ENCODE measurements at places on chromosomes 5 and 9.

DNA sequence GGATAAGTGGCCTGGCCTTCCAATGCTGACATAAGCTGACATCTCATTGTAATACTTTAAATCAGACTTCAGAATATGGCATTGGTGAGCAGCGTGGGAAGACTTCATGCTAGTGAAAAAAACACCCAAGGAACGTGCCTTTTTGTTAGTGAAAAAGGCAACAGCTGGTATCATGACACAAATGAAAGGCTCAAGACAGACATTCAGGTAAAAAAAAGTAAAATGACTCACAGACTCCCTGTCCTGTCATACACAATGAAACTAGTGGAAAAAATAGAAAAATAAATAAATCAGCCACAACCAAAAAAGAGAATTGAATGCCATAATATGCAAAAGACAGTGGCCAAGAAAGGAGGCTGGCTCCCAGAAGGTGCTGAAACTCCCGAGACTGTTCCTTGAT is 24.4 kb upstream of the PPP1R2B start:
- DNase-seq: no peak

DNA sequence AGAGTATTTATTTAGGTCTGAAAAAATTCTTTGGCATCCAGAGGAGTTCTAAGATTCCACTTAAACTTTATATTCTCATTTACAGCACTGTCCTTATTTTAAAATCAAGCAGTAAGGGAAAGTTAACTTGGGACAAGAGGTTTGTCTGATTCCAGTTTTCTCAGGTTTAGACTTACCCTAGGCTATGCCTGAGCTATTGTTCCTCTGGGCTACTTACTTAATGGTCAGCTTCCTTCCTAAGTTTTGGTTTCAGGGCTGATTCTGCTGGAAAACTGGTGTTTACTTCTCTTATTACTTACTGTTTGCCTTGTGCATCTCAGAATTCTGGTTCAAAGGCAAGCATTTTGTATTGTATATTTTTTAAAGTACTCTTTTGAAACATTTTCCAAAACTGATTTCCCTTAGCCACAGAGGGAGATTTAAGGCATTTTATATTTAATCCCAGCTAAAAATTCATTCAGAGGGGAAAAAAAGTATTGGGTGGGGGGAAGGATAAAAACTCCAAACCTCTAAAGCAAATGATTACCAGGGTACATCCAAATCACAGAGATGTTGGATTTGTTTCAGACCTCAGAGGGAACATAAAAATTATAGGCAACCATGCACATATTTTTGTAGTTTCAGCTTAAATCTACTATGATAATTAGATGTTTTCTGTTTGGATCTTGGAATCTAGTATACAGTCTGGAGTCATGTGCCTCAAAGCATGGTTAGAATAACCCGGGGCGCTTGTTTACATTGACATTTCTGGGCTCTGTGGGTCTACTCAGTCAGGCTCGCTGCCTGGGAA is 290.0 kb downstream of the ARHGAP26 start:
- no peak for DNase-seq

DNA sequence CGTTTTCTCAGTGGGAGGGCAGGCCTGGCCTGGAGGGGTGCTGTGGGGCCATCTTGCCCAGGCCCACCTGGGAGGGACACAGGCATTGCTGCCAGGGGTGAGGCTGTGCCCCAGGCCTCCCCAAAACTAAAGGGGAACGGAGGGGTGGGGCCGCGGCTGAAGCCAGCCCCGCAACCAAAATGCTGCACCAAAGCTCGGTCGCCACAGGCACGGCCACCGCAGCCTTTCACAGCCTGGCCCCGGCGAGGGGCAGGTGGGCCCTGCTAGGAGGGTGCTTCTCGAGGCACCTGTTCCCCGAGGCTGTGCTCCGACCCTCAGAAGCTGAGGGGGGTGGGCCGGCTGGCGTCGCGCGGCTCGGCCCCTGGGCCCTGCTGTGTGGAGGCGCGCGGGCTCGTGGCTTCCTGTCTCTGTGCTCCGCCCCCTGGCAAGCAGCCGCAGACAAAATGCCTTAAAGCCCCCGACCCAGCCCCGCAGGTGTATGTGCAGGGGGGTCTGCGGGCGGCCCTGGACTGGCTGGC is 57.6 kb downstream of the JAK2 start:
- DNase-seq: no peak

GRCh38 chr9:111926421-111926875 is 29.8 kb downstream of the UGCG start:
- DNase-seq: no peak

GRCh38 chr9:128999581-129000206 is 28.4 kb downstream of the SH3GLB2 start:
- no peak for DNase-seq

- peak; percentile 56 for DNase-seq
Observed at GRCh38 chr5:157497875-157498611, 38.0 kb downstream of the NIPAL4 start.

DNA sequence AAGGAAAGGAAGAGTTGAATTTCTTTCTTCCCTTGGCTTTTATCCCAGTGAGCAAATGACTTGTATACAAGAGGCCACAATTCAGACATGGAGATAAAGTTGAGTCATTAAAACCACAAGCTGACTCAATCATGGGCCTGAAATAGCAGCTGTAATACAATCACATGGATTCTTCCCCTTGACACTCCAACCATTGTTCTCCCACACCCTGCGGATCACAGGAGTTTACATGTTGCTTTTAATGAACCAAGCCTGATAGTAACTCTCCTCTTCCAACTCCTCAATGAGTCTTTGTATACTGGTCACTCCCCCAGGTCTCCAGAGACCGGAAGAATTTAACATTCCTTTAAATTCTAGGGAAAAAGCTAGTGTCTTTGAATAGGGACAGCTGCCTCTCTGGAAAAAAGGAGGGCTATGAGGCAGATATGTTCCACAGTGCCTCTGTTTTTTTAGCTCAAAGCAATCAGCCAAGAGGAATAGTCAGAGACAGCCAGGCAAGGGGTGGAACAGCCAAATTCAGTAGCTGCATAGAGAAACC is 32.4 kb downstream of the PCDHGC5 start:
- no peak for DNase-seq

- no peak for DNase-seq
Observed at GRCh38 chr5:25295067-25295466, 650.3 kb upstream of the CDH10 start.

DNA sequence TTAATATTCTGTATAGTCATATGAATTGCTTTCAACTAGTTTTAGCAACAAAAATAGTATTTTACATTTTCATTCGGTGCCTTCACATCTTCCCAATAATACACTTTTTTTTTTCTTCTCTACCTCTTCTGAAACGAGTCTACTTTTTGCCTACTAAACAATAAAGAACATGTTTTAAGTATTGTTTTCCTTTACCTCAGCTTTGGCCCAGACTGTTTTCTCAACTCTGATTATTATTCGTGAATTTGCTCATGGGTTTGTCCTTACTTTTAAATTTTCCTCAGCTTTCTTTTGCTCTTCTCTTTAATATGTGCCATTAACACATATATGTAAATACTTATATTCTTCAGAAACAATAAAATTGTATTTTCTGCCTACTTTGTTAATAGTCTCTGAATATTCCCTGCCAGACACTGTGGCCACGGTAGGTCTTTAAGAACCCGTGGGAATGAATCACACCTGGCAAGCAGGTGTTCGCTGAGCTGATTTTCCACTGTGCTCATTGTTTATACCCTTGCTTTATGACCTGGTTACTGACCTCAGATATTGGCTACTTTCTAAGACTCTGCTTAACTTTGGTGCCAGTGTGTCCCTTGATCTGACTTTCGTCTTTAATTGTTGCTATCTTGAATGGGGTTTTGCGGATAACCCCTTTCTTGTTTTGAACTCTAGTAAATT is 49.1 kb downstream of the FAM170A start:
- DNase-seq: peak; percentile 50

DNA sequence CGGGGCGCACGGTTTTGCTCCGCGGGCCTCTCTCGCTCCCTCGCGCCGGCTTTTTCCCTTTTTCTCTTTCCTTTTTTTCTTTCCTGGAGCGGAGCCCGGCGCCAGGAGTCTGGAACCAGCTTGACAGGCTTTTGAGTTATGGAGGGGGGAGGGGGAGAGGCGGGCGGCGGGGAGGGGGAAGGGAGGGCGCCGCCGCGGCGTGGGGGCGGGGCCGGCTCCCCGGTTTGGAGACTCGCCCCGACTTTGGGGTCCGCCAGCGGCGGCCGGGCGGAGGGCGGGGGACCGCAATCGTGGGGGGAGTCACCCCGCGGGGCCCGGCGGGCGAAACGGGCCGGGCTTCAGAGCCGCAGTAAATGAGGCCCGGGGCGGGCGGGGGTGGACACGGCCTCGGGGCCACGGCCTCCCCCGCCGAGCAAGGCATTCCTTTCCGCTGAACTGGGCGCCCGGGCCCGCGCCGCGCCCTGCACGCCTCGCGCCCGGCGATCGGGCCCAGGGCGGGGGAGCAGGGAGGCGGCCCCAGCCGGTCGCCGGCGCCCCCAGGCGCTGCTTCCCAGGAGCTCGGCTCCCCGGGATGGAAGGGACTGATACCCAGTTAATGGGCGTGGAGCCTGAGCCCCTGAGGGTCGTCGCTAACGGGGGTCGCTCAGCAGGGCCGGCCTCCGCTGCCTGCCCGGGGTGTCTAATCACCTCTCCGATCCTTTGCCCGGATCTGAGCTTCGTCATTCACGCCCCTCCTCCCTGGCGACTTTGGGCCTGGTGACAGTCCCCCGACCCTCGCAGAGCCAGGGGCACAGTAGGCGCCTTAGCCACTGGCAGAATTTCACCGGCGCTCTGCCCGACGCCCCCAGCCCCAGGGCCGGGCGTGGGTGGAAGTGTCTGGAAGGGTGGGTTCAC is 138.1 kb downstream of the C9orf50 start:
- DNase-seq: peak; percentile 84

DNA sequence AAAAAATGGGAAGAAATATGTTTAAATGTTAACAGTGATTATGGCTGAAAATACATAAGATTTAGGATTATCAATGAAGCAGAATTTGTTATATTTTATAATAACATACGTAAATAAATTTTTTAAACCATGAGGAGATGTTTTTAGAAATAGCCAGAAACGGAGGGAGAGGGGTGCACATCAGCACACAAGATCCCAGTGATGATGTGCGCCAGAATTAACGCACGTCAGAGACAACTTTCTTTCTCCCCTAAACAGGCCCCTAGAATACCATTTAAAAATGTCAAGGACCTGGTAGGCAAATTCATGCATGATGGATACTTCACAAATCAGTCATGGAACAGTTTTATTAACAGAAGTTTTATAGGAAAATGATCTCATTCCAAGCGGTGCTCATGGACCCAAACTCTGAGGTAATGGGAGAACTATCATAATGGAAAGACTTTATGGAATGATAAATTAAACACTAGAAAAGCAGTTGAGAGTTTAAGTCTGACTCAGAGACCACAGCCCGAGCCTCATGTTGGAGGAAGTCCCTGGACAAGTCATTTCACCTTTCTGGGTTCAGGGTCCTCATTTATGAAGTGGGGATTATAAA is 258.9 kb upstream of the GAS1 start:
- DNase-seq: no peak

GRCh38 chr5:142789206-142789605 is 19.0 kb downstream of the ARHGAP26 start:
- no peak for DNase-seq

- DNase-seq: peak; percentile 81
Observed at GRCh38 chr5:152349683-152350526, 55.2 kb downstream of the NMUR2 start.

DNA sequence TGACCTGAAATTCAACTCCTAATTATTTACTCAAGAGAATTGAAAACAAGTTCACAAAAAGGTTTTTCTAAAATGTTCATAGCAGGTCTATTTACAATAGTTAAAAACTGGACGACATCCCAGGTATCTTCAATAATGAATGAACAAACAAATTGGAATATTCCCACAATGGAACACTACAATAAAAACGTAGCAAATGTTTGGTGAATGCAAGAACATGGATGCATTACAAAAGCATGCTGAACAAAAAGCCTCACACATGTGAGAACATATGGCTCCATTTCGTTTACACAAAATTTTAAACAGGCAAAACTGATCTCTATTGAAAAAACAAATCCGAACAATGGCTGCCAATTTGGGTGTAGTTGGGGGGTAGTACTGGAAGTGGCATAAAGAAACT is 669.9 kb downstream of the MTRR start:
- peak; percentile 54 for DNase-seq

GRCh38 chr5:53874409-53874808 is 314.0 kb downstream of the NDUFS4 start:
- no peak for DNase-seq

DNA sequence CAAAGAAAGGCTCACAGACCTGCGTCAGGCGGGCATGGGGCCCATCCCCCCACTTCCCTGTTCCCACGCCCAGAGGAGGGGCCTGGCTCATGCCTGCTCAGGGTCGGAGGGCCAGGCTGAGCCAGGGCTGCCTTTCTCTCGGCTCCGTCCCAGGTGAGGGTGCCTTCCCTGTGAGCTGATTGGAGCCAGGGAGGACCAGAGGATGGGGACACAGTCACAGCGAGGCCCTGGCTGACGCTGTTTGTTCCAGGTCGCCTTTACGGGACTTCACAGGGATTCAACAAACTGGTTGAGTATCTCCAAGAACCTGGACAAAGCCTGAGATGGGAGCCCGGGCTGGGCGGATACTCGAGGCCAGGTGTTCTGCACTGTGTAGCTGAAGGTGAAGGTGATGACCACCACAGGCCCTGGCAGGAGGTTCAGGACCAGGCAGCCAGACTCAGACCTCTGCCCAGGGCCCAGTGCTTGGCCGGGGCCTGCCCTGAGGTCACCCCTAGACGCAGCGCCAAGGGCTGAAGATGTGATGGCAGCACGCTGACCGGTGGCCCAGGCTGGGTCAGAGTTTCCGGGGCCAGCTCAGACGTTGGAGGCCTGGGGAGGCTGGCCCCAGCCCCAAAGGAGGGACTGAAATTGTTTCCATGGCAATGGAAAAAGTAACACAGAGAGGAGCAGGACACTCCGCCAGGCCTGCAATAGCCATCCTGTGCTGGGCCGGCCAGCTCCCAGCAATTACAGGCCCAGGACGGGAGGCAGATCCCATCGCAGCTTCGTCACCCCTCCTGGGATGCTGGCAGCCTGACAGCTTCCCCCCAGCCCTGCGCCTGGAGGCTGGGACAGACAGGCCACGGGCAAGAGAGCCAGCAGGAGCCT is 65.3 kb upstream of the ADAMTS2 start:
- no peak for DNase-seq

DNA sequence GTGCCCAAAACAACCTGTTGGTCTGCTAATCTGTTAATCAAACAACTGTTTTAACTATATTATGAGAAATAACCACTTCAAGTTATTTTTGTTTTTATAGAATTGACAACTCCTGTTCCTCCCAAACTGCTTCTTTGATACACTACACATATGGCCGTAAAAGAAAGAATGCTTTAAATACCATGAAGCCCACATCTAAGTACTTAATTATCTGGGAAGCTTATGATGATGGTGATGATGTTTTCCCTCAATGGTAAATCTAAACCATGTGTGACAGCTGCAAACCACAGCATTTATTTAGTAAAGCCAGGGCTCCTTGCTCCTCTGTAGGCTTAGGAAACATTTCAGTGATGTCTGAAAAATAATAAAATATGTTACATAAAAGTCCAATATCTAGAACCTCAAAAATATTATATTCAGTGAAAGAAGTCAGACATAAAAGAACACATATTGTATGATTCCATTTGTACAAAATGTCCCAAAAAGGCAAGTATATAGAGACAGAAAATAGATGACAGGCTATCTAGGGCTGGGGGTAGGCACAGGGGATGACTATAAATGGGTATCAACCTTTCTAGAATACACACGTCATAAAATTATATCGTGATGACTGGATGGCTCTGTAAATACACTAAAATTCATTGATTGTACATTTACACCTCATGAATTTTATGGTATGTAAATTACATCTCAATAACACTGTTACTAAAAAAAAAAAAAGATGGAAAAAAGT is 154.1 kb downstream of the EFNA5 start:
- no peak for DNase-seq

Data from NCI-H774 (cell line).